ENCODE measurements at places on chromosomes 3 and 15.
A peak's percentile ranks its signal among the peaks of the same experiment; 100 is the strongest.

GRCh38 chr3:190096345-190096744, 24.4 kb downstream of the P3H2 start:
- no peak for DNase-seq

- no peak for DNase-seq
These were observed 44.5 kb downstream of the SYNM start for GRCh38 chr15:99149366-99149765.

GRCh38 chr3:152258448-152259393, 10.0 kb upstream of the MBNL1 start:
- DNase-seq, result no peak

- no peak for DNase-seq
These were observed 15.8 kb upstream of the NFKBIZ start for GRCh38 chr3:101833446-101833974.

GRCh38 chr3:57234613-57235575, 7.4 kb downstream of the APPL1 start:
- DNase-seq, result no peak

DNA sequence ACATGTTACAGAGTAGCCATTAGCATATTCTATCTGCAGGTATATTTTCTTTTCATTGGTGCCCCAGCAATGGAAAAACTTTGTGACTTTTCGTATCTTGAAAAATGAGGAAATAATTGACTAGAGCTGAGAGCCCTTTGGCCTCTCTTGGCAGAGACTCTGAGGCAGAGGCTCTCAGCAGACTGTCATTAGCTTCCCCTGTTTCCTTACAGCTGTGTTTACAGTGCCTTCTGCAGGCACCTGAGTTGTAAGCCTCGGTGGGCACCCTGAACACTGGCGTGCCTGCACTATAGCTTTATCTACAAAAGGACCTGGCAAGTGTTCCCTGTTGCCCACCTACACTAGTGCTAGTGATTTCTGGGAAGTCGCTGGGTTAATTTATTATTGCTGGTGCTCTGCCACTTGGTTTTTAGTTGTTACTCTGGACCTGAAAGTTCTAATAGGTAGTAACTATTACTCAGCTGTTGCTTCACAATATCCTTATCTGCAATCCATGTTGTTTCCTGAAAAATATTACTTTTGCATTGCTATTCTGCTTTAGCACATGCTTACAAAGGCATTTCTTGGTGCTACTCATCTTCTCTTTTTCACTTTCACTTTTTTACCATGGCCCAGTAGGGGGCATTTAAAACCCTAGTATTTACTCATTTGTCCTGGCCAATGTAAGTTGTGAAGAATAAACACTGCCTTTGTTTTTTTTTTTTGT, 7.8 kb upstream of the GPR171 start:
- DNase-seq, result no peak

GRCh38 chr15:66704019-66704802, 2.2 kb downstream of the SMAD6 start:
- DNase-seq, result no peak

DNA sequence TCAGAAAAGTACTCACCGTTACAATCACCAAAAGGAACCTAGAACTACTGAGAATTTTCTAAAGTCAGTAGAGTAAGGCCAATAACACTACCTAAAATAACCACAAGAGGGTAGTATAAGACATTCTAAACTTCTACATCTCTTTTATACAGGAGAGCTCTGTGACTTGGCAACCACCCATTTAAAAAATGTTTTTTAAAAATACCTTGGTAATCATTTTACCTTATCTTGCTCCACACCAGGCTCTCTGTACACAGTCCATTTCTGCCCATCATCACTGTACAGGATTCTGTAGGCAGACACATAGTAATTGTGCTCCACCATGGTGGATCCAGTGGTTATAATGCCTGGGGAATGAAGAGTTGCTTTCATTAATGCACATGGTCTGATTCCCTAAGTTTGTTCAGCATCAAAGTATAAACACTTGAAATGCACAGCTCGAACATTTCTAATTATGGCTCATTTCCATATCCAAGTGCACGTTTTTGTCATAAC, 54.5 kb downstream of the ST3GAL6 start:
- DNase-seq, result peak; percentile 9

Measured in GM12891 (cell line).